A673 (cell line): ENCODE measurements at places on chromosomes 1 and 21. TPM values are rescaled to one million over a fixed set of nuclear protein-coding genes. Genes with fewer than 3 reads are reported as not detected.

GRCh38 chr1:152961226-152961891, 9.1 kb upstream of the SPRR4 start:
- peaks cover 4% of the 10 kb centered on the region for H3K27me3 ChIP-seq
- no peaks in the 10 kb centered on the region for H3K4me1 ChIP-seq
- H3K4me3 ChIP-seq, result no peak overlapping the region
- H3K27ac ChIP-seq, result no peak overlapping the region
- no peak for DNase-seq

- no peaks in the 10 kb centered on the region for H3K36me3 ChIP-seq
- H3K4me3 ChIP-seq, result no peak overlapping the region
- no peak overlapping the region for H3K27ac ChIP-seq
These were observed 99.1 kb upstream of the CTTNBP2NL start for GRCh38 chr1:112296908-112297307.

DNA sequence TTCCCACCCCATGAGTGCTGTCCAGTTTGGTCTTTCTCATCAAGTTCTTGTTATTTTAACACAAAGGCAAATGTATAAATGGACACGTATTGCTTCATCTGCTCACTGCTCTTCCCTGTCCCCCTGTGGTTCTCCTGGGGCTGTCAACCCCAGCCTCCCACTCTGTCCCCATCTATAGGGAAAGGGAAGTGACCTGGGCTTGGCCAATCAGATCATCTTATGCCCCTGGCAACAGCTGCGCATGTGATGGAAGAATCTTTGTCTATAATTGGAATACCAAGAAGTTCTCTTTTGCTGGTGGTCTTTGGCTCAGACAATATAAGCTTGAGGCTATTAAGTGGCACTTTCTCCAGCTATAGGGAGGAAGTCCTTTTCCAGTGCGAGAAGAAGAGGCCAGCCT, 4.7 kb upstream of the CCSAP start:
- no peak overlapping the region for H3K4me3 ChIP-seq
- no peak overlapping the region for H3K27ac ChIP-seq
- H3K4me1 ChIP-seq, result no peaks in the 10 kb centered on the region
- H3K36me3 ChIP-seq, result no peaks in the 10 kb centered on the region
- H3K27me3 ChIP-seq, result peaks cover 9% of the 10 kb centered on the region
- no peak for DNase-seq

DNA sequence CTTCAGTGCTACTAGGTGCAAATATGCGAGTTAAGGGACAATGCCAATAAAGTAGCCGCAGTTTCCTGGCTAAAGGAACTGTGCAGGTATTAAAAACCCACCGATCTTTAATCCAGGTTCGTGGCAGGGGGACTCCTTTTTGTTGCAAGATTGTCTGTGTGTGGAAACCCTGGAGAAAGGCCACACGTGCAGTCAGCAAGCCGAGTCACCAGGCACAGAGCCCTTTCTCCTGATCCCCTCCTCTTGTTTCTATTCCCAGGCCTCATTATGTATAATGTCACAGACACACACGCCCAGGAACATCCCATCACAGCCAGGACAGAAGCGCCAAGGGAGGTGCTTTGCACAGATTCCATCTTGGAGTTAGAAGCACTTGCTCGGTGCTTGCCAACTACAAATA, 528.9 kb downstream of the KIF26B start:
- H3K36me3 ChIP-seq, result no peaks in the 10 kb centered on the region
- H3K27ac ChIP-seq, result no peak overlapping the region
- DNase-seq, result no peak

DNA sequence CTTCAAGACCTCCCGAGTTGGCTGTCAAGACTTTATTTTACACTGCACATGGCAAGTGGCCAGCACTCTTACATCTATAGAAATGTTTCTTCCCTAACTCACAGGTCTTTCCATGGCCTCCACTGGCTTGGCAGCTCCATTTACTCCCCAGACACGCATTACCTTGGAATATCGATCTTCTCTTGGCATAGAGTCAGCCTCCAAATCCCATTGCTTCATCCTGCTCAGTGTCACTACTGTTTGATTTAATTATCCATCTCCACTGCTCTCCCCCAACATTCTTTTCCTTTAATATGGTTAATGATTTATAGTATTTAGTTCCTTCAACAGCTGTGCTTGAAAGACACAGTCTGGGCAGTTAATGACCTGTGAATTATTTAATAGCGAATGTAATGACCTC, 241.2 kb upstream of the MAP1LC3C start:
- no peaks in the 10 kb centered on the region for H3K27me3 ChIP-seq
- no peak overlapping the region for H3K27ac ChIP-seq
- no peak overlapping the region for H3K4me3 ChIP-seq
- H3K36me3 ChIP-seq, result no peaks in the 10 kb centered on the region

- no peak overlapping the region for H3K4me3 ChIP-seq
- H3K36me3 ChIP-seq, result no peaks in the 10 kb centered on the region
- no peaks in the 10 kb centered on the region for H3K27me3 ChIP-seq
- no peak overlapping the region for H3K27ac ChIP-seq
These were observed 41.9 kb upstream of the LRP8 start for GRCh38 chr1:53369761-53370160.

- no peaks in the 10 kb centered on the region for H3K36me3 ChIP-seq
- DNase-seq, result peak; percentile 20
- H3K27ac ChIP-seq, result no peak overlapping the region
- no peak overlapping the region for H3K4me3 ChIP-seq
These were observed 27.9 kb downstream of the MRPL37 start for GRCh38 chr1:54227891-54228310.

DNA sequence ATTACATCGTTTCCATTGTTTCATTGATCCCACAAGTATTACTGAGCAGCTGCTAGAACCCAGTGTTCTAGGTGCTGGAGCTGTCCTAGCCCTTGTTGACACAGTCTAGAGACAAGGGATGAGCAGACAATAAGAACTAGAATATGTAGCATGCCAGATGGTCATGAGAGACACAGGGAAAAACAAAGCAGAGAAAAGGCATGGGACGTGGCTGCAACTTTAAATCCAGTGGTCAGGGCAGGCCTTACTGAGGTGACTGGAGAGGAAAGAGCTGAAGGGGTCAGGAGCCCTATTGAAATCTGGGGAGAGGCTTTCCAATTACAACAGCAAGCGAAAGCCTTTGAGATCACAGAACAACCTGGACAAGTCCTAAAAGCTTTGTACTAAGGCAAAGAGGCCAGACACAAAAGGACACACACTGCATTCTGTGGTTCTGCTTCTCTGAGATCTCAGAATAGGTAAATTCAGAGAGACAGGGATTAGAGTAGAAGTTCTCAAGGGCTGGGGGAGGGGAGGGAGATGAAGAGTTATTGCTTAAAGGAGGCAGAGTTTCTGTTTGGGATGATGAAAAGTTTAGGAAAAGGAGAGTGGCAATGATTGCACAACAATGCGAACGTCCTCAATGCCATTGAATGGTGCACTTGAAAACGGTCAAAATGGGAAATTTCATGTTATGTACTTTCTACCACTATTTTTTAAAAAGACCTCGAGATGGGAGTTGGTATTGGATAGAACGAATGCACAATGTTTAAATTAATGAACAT, 467.4 kb upstream of the VAMP3 start:
- H3K36me3 ChIP-seq, result no peaks in the 10 kb centered on the region
- peaks cover 35% of the 10 kb centered on the region for H3K4me1 ChIP-seq
- DNase-seq, result no peak
- no peaks in the 10 kb centered on the region for H3K27me3 ChIP-seq

RSPH1 gene
- total RNA-seq, result 0.45 and 1.0 TPM in 2 replicates

- no peak overlapping the region for H3K4me3 ChIP-seq
- DNase-seq, result no peak
- no peaks in the 10 kb centered on the region for H3K27me3 ChIP-seq
- H3K4me1 ChIP-seq, result peaks cover 15% of the 10 kb centered on the region
These were observed 312.6 kb downstream of the DPYD start for GRCh38 chr1:97608272-97608671.

GRCh38 chr1:215529111-215529510, 38.0 kb upstream of the KCTD3 start:
- no peak for DNase-seq
- H3K27me3 ChIP-seq, result peaks cover 34% of the 10 kb centered on the region
- no peaks in the 10 kb centered on the region for H3K36me3 ChIP-seq
- no peaks in the 10 kb centered on the region for H3K4me1 ChIP-seq
- H3K27ac ChIP-seq, result no peak overlapping the region
- H3K4me3 ChIP-seq, result no peak overlapping the region

DNA sequence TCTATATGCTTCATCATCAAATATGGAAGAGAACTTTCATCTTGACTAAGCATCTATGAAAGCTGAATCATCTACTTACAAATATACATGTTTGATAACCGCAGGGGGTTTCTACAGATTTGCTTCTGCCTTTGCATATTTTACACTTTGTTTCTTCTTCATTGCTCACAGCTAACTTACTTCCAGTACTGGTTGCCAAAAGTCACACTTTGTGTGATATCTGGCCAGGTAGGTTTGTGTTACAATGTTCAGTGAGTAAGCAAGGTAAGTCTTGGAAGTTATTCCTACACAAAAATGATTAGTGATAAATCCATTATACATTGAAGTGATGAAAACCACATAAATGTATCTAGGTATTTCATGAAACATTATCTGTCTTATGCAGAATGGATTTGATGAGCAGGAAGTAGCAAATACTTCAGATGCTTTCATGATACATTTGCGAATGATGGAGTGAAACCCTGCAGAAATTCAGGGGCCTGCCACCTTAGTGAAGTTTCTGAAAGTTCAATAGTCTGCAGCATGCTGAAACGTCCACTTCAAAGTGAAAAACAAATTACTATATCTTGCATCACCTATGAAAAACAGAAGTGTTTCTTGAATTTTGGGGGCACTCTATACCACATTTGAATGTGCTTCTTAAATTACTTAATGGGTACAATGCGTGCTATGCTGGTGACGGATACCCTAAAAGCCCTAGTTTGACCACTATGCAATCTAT, 187.3 kb downstream of the ATP6V1G3 start:
- H3K27me3 ChIP-seq, result no peaks in the 10 kb centered on the region
- DNase-seq, result no peak
- no peaks in the 10 kb centered on the region for H3K4me1 ChIP-seq
- H3K4me3 ChIP-seq, result no peak overlapping the region
- no peaks in the 10 kb centered on the region for H3K36me3 ChIP-seq

- no peak for DNase-seq
- H3K36me3 ChIP-seq, result no peaks in the 10 kb centered on the region
- H3K27me3 ChIP-seq, result no peaks in the 10 kb centered on the region
- peaks cover 3% of the 10 kb centered on the region for H3K4me1 ChIP-seq
- peak overlapping the region; percentile 94 for H3K27ac ChIP-seq
These were observed 703 bp downstream of the PUM1 start for GRCh38 chr1:31064718-31065309.

DNA sequence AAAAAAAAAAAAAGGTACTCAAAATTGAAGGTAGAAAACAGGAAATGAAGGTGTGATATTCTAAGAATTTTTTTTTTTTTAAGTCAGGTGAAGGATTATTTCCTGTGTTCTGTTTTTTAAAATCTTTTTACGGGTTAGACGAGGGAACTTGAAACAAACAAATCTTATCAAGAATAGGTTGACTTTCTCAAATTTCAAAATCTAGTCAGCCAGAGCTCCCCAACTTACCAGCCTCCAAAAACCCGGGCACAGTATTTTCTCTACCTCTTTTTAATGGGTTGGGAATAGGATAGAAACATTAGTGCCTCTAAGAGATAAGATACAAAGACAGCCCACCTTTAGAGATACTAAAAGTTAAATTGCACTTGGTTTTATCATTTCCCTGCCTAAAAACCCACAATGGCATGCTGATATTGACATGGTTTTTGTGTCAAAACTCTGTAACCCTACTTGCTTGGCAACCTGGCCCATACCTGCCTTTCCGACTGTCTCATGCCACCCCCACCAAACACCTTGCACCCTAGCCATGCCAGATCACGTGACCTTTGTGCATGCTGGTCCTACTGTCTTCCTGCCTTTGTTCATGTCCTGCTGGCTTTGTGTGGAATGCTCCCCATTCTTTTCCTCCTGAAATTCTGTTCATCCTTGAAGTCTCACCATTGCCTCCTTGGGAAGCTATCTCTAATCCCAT, 4.2 kb downstream of the RCAN3 start:
- no peak overlapping the region for H3K4me3 ChIP-seq
- H3K27ac ChIP-seq, result no peak overlapping the region
- H3K4me1 ChIP-seq, result no peaks in the 10 kb centered on the region
- DNase-seq, result no peak

CNR2 gene
- total RNA-seq, result not detected in 2 replicates

GRCh38 chr1:212244441-212244840, 40.8 kb upstream of the PPP2R5A start:
- DNase-seq, result no peak
- H3K4me3 ChIP-seq, result no peak overlapping the region
- H3K27ac ChIP-seq, result no peak overlapping the region

GRCh38 chr1:203060115-203060514, 25.7 kb downstream of the MYOG start:
- H3K36me3 ChIP-seq, result no peaks in the 10 kb centered on the region
- no peak for DNase-seq
- no peaks in the 10 kb centered on the region for H3K27me3 ChIP-seq
- no peak overlapping the region for H3K27ac ChIP-seq
- H3K4me3 ChIP-seq, result no peak overlapping the region

DNA sequence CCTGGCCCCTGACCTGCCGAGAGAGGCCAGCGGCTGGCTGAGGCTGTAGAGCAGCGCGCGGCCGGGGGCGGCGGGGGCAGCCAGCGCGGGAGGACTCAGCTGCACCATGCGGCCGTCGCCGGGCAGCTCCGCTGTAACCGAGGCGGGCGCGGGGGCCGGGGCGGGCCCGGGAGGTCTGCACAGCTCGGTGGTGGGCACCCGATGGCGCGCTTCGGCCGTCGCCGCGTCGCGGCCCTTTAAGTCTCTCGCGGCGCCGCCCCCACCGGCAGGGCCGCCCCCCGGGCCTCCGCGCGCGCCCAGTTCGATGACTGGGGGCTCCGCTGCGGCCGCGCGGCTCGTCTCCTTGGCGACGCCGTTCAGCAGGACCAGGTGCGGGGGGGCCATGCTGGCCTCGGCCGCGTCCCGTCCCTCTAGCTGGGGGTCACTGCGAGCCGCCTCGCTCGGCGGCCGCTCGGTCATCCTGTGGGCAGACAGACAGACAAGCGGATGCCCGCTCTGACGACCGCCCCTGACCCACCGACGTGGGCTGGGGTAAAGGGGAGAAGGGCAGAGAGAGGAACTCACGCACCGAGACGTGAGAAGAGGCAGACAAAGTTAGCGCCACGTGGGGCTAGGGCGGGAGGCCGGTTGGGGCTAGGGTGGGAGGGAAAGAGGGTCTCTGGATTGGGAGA, 6.5 kb downstream of the TAL1 start:
- peaks cover 88% of the 10 kb centered on the region for H3K27me3 ChIP-seq
- H3K4me3 ChIP-seq, result peak overlapping the region; percentile 31

DNA sequence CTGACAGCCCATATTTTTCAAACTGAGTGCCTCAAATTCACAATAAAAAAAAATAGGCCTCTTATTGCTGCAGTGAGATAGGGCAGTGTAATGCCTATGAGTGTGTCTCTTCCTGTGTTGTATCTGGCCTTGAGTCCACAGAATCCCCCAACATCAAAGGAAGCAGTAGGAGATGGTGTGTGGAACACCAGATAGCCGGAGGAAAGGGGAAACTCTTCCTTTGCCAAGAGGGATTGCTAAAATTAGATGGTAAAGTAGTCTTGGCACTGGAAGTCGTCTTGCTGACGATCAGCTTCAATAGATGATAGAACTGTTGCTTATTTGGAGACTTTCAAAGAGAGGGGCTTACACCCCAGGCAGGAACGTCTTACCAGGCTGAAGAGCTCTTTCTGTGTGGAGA, 51.8 kb downstream of the RUNX1 start:
- no peaks in the 10 kb centered on the region for H3K4me1 ChIP-seq
- H3K27ac ChIP-seq, result no peak overlapping the region
- no peaks in the 10 kb centered on the region for H3K36me3 ChIP-seq
- no peak for DNase-seq
- no peak overlapping the region for H3K4me3 ChIP-seq

C4BPA gene
- total RNA-seq, result not detected in 2 replicates

GRCh38 chr1:40653851-40654537, 11.5 kb downstream of the RIMS3 start:
- no peaks in the 10 kb centered on the region for H3K27me3 ChIP-seq
- no peak for DNase-seq
- no peak overlapping the region for H3K4me3 ChIP-seq
- no peaks in the 10 kb centered on the region for H3K4me1 ChIP-seq
- H3K36me3 ChIP-seq, result no peaks in the 10 kb centered on the region
- no peak overlapping the region for H3K27ac ChIP-seq

FCER1G gene
- total RNA-seq, result 1.2 and 1.5 TPM in 2 replicates
